ENCODE measurements at places on chromosomes 7 and 10.

GRCh38 chr7:101363734-101364374, 1.2 kb downstream of the COL26A1 start:
- peak; percentile 48 for DNase-seq

DNA sequence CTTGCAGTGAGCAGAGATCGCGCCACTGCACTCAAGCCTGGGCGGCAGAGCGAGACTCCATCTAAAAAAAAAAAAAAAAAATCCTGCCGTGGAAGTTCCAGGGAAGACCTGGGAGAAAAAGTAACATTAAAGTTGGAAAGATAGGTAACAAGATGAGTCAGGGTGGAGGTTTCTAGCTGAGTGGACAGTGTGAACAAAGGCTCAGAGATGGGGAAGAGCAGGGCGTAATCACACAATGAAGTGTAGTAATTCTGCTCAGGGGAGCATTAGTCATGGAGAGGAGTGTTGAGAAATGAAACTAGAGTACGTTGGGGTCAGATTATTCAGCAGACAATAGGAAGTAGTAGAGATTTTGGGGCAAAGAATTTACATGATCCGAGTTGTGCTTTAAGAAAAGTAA, 21.6 kb upstream of the WASL start:
- no peak for DNase-seq

GRCh38 chr10:124646483-124647352, 97.5 kb downstream of the FAM53B start:
- DNase-seq: no peak

GRCh38 chr7:126768836-126769235, 483.9 kb downstream of the GRM8 start:
- DNase-seq: no peak

DNA sequence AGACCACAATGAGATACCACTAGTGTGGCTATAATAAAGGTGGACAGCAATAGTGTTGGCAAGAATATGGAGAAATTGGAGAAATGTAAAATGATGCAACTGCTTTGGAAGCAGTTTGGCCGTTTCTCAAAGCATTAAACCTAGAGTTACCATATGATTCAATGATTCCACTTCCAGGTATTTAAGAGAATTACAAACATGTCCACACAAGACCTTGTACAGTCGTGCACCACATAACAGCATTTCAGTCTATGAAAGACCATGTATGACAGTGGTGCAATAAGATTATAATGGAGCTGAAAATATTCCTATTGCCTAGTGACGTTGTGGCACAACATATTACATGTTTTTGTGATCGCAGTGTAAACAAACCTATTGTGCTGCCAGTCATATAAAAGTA, 29.6 kb downstream of the CCDC172 start:
- DNase-seq: no peak

GRCh38 chr7:148155000-148155399, 435.6 kb upstream of the C7orf33 start:
- DNase-seq: no peak

DNA sequence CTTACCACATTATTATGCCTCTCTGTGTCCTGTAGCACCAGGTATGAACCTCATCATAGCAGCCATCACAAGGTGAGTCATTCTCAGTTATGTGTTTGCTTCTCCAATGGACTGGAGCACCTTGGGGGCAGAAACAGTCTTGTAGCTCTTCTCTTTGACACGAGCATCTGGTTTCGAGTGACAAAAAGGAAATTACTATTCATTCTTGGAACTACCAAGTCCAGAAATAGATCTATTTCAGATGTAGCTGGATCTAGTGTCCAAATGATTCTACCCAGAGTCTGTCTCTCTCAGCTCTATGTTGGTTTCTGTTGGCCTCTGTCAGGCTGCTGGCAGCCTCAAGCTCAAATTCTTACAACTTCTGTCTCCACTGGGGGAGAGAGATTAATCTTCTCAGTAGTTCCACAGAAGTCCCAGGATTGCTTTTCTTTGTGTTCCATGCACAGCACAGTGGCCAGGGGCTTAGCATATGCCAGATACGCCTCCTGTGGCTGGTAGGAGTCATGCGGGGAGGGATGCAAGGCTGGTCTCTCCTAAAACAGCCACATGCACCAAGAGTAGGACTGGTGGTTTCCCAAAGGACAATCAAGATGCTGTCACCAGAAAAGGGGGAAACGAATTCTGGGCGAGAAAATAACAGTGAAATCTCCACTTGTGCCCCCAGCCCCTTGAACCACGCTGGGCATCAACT, 37.2 kb upstream of the PAPSS2 start:
- no peak for DNase-seq
